NCI-H1417 treated with DMSO at 0.1 percent for 48 hours (cell line): ENCODE measurements at places on chromosomes 6 and 20.

DNA sequence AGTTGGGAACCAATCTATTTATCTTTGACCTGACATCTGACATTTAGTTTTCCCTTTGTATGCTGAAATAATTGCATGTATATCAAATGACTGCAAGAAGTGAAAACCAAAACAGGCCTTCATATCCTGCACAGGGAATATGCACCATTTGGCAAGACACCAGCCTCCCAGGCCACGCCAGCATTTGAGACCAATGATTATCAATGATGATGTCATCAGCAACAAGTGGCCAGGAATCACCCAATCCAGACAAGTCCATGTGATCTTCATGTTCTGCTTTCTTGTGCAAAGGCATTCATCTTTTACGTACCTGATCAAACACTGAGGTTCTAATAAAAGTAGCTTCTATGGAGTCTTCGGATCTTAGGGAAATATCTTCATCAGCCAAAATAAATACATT is 107.4 kb upstream of the TENT5A start:
- DNase-seq = no peak

DNA sequence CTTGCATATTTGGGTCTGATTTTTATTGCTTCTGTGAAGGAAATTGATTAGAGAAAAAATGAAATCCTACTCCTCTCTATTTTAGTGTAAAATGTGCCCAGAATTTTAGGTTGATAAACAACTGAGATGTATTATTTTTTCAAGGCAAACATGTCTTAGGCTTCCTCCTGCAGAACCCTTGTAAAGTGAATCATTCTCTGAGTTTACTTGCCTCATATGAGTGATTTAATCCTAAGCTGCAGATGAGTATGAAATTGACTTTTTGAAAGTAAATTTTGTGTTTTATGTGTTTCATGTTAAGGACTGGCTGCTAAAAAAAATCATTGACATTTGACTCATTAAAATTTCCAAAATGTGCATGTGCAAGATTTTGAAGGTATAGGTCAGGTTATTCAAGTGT is 138.5 kb upstream of the PHACTR1 start:
- DNase-seq = no peak

- no peak for DNase-seq
These were observed 88.9 kb upstream of the OGFRL1 start for GRCh38 chr6:71199736-71200135.

DNA sequence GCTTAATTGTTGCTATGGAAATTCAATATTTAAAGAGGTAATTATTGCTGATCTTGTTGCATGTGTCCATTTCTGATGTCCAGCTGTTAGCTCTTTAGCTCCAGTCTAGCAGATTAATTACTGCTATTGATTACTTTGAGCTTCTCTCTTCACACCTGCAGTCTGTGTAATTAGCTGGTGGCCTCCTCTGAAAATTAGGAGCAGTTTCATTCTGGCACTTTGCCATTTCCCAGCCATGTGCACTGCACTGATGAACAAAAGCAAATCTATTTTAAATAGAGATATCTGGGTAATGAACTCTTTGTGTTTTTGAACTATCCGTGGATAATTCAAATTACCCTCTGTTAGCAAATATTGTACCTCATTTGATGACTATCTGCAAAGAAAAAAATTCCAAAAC is 275.9 kb downstream of the RNF144B start:
- DNase-seq = peak; percentile 97

DNA sequence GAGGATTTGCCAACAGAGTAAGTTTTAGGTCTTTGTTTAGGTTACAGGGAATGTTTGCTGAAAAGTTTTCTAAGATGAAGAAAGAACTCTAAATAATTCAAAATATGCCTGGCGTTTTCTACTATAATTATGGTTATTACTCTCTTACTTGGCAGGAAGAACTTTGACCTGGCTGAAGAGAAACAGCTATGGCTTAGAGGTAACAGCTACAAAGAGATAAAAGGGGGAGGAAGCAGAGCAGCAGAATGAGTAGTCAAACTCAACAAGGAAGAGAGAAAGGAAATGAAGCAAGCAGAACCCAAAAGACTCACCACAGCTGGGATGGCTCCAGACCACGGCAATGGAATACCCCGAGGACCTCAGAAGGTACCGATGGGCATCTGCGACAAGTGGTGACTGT is 95.6 kb downstream of the KIF16B start:
- no peak for DNase-seq
